ENCODE measurements at places on chromosomes 3 and 15. TPM values are rescaled to one million over a fixed set of nuclear protein-coding genes. Genes with fewer than 3 reads are reported as not detected.

NCKIPSD gene
- total RNA-seq: 41.5 TPM

GRCh38 chr3:46019707-46020106 lies 7.6 kb downstream of the XCR1 start:
- H3K27me3 ChIP-seq: peaks cover 9% of the 10 kb centered on the region
- H3K4me3 ChIP-seq: no peak overlapping the region
- H3K36me3 ChIP-seq: no peaks in the 10 kb centered on the region
- H3K27ac ChIP-seq: no peak overlapping the region

DNA sequence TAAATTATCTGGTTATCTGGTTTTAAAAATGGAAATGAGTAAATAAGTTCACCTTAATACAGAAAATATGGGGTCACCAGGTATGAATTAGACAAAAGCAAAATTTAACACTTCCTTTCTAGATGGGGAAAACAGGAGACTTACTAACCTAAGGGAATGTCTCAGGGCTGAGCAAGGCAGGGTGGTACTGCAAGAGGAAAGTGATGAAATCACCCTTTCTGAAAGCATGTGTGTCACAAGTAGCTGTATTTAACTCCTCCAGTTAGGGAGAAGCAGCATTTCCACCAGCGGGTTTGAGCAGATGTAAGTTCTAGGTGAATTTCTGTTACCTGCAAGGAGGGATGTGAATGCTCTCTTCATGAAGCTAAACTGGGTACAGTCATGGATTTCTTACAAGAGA lies 629.1 kb downstream of the MECOM start:
- no peaks in the 10 kb centered on the region for H3K27me3 ChIP-seq
- no peak overlapping the region for H3K4me3 ChIP-seq
- no peak for DNase-seq
- H3K4me1 ChIP-seq: no peaks in the 10 kb centered on the region
- H3K27ac ChIP-seq: no peak overlapping the region

GRCh38 chr3:52763466-52763865 lies 7.3 kb downstream of the NEK4 start:
- H3K4me3 ChIP-seq: no peak overlapping the region
- no peak for DNase-seq
- H3K27ac ChIP-seq: no peak overlapping the region
- peaks cover 45% of the 10 kb centered on the region for H3K36me3 ChIP-seq

- peaks cover 6% of the 10 kb centered on the region for H3K27me3 ChIP-seq
- H3K4me1 ChIP-seq: no peaks in the 10 kb centered on the region
- no peaks in the 10 kb centered on the region for H3K36me3 ChIP-seq
- no peak overlapping the region for H3K4me3 ChIP-seq
- H3K27ac ChIP-seq: no peak overlapping the region
- DNase-seq: no peak
Observed at GRCh38 chr15:66097151-66098021, 156.2 kb downstream of the MEGF11 start.

- no peaks in the 10 kb centered on the region for H3K36me3 ChIP-seq
- peaks cover 33% of the 10 kb centered on the region for H3K4me1 ChIP-seq
- peaks cover 2% of the 10 kb centered on the region for H3K27me3 ChIP-seq
- H3K4me3 ChIP-seq: no peak overlapping the region
- no peak for DNase-seq
Observed at GRCh38 chr15:52728899-52729298, 49.7 kb upstream of the ATOSA start.

- no peaks in the 10 kb centered on the region for H3K36me3 ChIP-seq
- H3K27me3 ChIP-seq: peaks cover 18% of the 10 kb centered on the region
Observed at GRCh38 chr3:40574050-40574449, 49.3 kb downstream of the ZNF621 start.

DNA sequence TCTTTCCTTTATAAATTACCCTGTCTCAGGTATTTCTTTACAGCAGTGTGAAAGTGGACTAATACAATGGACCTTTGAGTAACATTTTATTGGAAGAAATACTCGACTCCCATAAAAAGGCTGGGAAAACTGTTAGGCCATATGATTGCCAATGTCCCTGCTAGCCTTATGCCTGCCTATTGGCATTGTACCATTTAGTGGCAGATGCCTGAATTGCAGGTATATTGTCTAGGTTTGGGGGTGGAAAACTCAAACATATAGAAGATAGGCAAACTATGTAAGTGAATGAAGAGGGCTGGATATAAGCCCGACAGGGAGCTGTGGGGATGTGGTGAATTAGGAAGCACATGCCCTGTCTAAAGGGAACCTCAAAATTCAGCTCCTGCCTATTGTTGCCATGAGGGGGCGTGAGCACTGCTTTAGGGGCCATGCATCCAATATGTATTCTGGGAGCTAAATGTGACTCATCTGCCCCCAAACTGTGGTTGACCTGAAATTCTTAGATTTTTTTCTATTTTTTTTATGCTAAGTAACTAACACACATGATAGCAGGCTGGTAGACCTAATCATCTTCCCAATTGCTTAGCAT lies 65.2 kb upstream of the TRA2B start:
- peaks cover 27% of the 10 kb centered on the region for H3K27me3 ChIP-seq
- DNase-seq: no peak
- no peak overlapping the region for H3K4me3 ChIP-seq
- H3K27ac ChIP-seq: no peak overlapping the region

DNA sequence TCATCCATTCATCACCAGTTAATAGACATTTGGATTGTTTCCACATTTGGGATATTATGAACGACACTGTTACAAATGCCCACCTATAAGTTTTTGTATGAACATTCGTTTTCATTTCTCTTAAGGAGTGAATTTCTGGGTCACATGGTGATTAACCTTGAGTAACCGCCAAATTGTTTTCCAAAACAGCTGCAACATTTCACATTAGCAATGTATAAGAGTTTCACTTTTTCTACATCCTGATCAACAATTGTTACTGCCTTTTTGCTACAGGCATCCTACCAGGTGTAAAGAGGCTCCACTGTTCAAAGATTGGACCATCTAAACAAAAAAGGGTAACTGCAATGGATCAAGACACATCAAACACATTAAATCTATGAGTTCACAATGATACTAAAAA lies 52.0 kb downstream of the CPEB1 start:
- H3K4me1 ChIP-seq: no peaks in the 10 kb centered on the region
- H3K27me3 ChIP-seq: peaks cover 13% of the 10 kb centered on the region
- no peak overlapping the region for H3K27ac ChIP-seq
- DNase-seq: no peak

DNA sequence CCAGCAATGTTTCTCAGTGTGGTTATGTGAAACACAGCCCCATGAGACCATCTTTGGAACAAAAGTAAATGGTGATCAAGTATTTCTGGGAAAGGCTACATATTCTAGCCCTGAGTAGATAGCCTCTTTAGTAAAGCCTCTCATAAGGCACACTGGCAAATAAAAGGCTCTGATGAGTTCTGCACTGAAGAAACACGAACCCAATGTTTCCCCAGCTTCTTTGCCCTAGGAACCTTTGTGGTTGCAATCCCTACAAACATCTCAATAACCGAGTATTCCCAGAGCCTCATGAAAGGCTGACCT lies 41.8 kb downstream of the RAB6B start:
- no peaks in the 10 kb centered on the region for H3K27me3 ChIP-seq
- H3K4me3 ChIP-seq: no peak overlapping the region
- DNase-seq: no peak
- peaks cover 7% of the 10 kb centered on the region for H3K4me1 ChIP-seq
- H3K27ac ChIP-seq: no peak overlapping the region

- H3K4me3 ChIP-seq: no peak overlapping the region
- peaks cover 87% of the 10 kb centered on the region for H3K4me1 ChIP-seq
- H3K36me3 ChIP-seq: peaks cover 14% of the 10 kb centered on the region
- no peaks in the 10 kb centered on the region for H3K27me3 ChIP-seq
Observed at GRCh38 chr3:18648159-18648558, 223.0 kb upstream of the SATB1 start.

Measured in activated CD4-positive, alpha-beta T cell treated with anti-CD3 and anti-CD28 coated beads, Interleukin-2, amount 10 ng/mL, durations not matched to agents 7 days and 5 days (primary cell).